Activated T-helper 1 cell treated with anti-CD3 and anti-CD28 coated beads, Interleukin-2, amount 50 U/mL, for 16 hours (primary cell): ENCODE measurements at places on chromosomes 1 and 21.

GRCh38 chr1:89823679-89824292, 3.0 kb downstream of the LRRC8D start:
- DNase-seq, result no peak

DNA sequence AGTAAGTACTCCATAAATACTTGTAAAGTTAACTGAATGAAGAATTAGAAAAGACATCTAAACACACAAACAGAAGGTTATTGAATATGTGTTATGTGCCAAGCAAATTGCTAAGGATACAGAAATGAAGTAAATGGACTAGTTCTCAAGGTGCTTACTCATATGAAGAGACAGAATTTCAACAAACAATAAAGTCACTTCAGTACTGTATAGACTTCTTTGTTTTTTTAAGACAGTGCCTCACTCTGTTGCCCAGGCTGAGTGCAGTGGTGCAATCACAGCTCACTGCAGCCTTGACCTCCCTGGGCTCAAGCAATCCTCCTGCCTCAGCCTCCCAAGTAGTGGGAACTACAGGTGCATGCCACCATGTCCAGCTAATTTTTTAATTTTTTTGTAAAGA, 57.3 kb downstream of the SERBP1 start:
- no peak for DNase-seq

DNA sequence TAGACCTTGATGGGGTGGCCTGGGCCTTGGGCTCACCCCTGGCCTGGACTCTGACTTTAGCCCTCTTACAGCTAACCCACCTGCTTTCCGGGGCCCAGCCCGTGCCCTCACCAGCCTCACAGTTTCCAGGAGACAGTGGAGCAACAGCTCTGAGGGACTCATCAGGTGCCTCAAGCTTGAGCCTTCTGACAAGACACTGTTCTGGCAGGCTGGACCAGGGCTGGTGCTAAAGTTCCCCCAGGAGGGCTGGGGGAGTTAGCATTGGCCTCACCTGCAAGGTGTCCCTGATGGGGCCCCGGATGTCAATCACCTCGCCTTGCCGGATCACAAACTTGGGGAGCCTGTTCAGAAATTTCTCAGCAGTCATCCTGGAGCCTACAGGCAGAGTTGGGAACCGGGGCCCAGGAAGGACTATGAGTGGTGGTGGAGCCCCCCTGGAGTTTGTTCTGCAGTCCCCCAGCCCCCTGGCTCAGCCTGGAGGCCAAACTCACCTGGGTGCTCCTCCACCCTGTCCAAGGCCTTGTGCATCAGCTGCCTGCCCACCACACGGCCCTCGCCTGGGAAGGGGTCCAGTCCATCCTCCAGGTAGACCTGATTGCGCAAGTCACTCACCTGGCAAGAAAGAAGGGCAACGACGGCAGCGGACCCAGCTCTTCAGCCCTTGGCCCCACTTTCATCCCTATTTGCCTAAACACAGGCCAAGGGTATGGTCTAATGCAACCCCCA, 4.1 kb downstream of the SH3BGRL3 start:
- DNase-seq, result no peak

DNA sequence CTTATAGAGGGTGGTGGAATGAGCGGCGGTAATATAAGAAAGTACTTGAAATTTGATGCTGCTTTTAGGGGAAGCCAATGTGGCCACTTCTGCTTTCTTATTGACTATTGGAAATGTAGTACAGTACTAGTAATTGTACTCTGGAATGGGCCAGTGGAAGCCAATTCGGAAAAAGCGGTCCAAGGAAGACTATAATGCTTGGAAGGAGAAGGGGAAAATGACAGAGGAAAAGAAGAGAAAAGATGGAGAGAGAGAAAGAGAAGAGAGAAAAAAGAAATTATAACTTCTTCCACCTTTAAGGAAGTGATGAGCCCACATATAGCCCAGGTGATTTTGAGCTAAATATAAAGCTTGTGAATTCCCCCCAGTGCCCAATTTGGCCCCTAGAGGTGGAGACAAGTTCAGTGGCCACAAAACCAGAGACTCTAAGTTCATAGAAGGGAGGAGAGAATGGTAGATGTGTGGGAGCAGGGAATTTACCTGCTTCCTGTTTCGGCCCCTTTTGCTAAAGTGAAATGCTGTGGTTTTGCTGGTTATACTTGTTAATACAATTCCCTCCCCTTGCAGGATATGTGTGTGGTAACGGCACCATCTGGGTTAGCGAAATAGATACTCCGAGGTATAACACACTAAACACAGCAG, 35.7 kb upstream of the DUSP10 start:
- DNase-seq, result no peak

DNA sequence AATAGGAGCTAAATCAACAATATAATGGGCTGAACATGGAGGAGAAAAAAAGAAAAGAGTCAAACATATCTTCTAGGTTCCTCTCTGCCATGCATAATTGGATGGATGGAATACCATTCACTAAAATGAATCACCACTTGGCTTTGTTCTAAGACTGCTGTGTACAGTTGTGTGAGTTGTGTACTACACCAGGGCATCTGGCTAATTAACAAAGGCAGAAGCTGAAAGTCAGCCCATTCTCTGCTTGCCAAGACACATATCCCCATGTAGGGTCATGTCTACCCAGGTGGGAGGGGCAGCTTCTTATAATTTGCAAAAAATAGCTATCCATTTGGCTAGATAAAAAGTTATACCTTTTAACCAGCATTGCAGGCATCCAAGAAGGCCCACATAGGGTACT, 21.0 kb downstream of the JUN start:
- DNase-seq, result no peak

DNA sequence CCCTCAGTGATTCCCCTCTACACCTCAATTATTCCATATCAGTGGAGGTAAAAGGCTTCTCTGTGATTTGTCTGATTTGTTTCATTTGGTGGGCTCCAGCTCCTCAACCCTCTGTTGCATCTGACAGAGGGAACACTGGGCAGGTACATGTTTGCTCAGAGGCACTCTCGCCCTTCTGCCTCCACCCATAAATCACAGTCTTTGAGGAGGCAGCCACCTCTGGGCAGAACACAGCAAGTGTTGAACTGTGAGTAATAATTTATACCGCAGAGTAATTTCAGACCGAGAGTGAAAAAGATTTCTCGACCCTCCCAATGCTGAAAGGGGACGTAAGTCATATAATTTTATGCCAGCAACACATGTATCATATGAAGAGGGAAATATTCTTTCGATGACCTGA, 330.1 kb upstream of the PBX1 start:
- DNase-seq, result no peak

- no peak for DNase-seq
Observed at GRCh38 chr1:117014209-117014608, 12.6 kb downstream of the CD101 start.

DNA sequence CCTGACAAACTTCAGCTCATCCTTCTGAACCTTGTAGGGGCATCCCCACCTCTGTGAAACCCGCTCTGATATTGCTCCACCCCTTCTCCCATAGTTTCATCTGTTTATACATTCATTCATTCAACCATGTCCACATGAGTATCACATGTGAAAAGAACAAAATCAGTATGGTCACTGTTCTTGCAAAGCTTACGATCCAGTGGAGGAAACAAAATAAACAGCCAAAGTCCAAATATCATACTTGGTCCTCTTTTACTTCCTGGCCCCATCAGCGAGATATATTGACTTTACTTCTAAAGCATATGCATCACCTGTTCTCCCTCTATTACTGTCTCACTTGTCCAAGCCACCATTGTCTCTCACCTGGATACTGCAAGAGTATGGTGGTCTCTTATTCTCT, 35.6 kb downstream of the C8A start:
- no peak for DNase-seq

GRCh38 chr1:158179301-158180041, 1.2 kb upstream of the CD1D start:
- DNase-seq, result no peak

DNA sequence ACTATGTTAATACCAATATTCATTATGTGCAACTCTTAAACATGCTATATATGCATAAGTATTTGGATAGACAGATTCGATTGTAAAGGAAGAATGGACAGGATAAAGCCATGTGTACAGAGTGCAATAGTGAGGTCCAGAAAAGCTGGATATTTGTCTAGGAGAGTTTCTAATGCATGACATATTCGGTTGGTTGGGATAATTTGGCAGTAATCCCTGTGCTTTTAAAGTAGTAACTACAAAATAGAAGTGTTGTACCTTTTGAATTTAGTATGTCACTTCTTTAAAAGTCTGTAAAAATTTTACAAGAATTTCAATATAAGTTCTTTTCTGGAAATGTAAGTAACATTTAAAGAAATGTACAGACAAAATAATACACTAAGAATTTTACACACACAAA, 774.5 kb downstream of the USP25 start:
- no peak for DNase-seq

DNA sequence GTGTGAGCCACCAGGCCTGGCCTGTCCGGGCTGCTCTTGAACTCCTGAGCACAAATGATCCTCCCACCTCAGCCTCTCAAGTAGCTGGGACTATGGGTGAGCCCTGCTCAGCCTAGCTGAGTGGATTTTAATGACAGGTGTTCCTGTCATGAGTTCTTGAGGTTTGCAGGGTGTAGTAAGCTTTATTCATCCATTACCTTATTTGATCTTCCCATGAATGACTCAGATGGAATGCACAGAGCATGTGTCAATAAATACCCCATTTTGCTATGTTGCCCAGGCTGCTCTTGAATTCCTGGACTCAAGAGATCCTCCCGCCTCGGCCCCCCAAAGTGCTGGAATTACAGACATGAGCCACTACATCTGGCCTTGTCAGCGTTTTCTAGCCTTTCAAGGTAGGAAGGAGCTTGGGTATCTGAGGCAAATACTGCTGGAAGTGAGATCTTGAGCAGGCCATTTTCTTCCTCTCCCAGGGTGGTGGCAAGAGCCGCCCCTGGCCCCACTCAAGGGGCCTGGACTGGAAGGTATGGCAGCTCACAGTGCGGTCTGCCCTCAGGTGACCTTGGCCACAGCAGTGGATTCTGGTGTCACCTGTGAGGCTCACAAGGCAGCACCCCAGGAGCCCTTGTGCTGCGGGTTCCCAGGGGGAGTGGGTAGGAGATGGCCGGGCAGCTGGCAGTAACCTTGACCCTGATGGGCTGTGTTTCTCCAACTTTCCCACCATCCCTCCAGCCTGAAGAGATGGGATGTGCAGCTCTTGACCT, 20.0 kb downstream of the PIK3CD start:
- no peak for DNase-seq
